ENCODE measurements at places on chromosomes 12 and 14.
A peak's percentile ranks its signal among the peaks of the same experiment; 100 is the strongest.

GRCh38 chr12:101552277-101552676, 42.5 kb upstream of the MYBPC1 start:
- H3K4me1 ChIP-seq = no peaks in the 10 kb centered on the region
- no peak overlapping the region for H3K4me3 ChIP-seq
- H3K27me3 ChIP-seq = peaks cover 25% of the 10 kb centered on the region

DNA sequence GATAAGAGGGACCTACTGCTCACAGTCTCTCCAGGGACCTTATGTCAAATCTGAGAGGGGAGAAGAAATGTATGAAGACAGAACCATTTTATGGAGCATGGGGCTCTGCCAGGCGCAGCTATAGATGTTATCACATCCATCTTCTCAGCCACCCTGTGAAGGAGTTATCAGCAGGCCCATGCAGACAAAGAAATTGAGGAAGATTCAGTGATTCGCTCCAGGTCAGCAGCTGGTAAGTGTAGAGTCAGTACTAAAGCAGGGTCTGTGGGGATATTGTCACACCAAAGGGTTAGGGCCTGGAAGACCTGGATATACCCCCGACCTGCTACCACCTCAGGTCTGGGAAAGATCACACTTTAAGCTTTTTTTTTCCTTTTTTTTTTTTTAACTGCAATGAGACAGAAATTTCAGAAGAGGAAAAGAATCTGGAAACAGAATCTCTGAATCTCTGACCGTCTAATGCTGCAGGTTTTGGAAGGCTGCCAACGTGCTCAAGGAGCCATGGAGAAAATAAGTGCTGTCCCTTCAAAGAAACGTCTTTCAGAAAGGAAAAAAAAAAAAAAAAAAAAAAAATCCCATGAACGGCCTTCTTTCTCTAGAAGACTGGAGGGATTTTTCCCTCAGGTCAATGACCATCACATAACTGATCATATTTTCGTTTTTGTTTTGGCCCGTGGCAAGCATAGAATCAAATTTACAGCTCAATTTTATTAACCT, 73.3 kb upstream of the PLEKHG7 start:
- no peaks in the 10 kb centered on the region for H3K36me3 ChIP-seq
- H3K4me1 ChIP-seq = no peaks in the 10 kb centered on the region
- no peak overlapping the region for H3K4me3 ChIP-seq
- no peak overlapping the region for H3K27ac ChIP-seq

DNA sequence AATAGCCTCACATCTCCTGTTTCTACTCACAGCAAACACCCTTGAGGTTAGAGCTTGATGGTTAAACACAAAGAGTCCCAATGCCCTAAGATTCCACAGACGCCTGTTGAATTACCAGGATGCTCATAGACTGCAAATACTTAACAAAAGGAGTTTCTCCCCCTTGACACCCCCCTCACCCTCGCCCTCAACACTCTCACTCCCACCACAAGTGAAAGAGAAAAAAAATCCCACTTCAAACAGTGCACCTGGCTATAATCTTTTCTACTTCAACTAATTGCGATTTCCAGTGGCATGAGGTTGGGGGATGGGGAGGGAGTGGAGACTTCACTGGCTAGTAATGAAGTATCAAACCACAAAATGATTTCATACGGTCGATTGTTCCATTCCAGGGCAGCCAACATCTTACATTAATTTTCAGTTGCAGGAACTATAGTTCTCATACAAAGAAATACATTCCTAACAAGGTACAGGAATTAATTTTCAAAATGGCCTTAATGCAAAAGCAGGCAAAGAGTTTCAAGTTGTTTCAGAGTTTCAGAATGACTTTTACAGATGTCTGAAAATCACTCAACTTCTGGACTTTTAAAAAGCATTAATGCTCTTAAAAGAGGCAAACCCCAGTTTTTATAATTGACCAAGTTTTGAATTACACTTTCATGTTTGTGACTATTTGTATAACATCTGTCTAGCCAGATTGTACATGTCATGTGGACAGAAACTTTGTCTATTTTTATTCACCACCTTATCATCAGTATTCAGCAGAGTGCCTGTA, 390.7 kb downstream of the C12orf75 start:
- no peaks in the 10 kb centered on the region for H3K36me3 ChIP-seq
- H3K4me3 ChIP-seq = no peak overlapping the region
- no peaks in the 10 kb centered on the region for H3K4me1 ChIP-seq

DNA sequence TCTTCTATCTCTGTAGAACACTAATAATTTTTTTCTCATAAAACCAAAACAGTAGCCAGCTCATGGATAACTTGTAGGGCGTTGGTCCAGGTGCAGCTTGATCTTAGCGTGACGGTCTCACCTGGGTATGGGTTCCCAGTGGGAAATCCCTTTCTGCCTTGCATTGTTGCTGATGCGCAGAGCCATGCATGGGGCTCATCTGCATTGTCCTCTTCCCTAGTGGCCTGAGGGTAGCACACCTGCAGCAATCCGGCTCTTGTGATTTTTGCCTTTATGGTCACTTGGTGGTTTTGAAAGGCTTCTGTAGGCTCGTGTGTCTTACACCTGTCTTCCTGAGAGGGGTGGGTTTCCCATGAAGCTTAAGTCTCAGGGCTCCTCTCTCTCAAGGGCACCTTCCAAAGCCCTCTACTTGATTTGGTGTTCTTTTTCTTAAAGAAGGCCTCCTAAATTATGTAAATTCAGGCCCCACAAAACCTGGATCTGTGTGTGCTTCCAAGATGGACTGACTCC, 130.6 kb downstream of the PRKCH start:
- H3K27ac ChIP-seq = no peak overlapping the region
- no peaks in the 10 kb centered on the region for H3K27me3 ChIP-seq
- DNase-seq = no peak
- peaks cover 1% of the 10 kb centered on the region for H3K36me3 ChIP-seq
- H3K4me1 ChIP-seq = peaks cover 2% of the 10 kb centered on the region
- no peak overlapping the region for H3K4me3 ChIP-seq

DNA sequence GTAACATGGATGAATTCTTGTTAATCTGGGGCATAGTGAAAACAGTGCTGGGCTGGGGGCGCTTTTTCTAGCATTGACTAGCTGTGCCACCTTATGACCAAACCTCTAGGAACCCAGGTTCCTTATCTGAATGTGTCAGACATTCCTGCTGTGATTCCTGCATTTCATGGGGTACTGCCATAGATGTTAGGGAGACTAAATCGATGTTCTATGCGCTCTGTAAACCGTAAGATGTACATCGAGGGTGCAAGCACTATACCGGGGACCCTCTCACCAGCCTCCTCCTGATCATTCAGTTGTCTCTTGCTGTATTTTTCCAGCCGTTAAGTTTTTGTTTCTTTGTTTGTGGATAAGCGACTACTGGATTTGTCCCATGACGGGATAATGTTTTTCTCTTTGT, 170.9 kb upstream of the PARP11 start:
- DNase-seq = no peak
- H3K4me3 ChIP-seq = no peak overlapping the region
- no peaks in the 10 kb centered on the region for H3K36me3 ChIP-seq

- no peak for DNase-seq
- H3K4me1 ChIP-seq = peaks cover 14% of the 10 kb centered on the region
- H3K36me3 ChIP-seq = no peaks in the 10 kb centered on the region
- no peak overlapping the region for H3K27ac ChIP-seq
- no peak overlapping the region for H3K4me3 ChIP-seq
These were observed 47.4 kb downstream of the IFNG-AS1 start for GRCh38 chr12:68036642-68037041.

GRCh38 chr14:53103636-53104340, 49.3 kb downstream of the DDHD1 start:
- H3K4me1 ChIP-seq = peaks cover 10% of the 10 kb centered on the region
- no peaks in the 10 kb centered on the region for H3K27me3 ChIP-seq
- peaks cover 22% of the 10 kb centered on the region for H3K36me3 ChIP-seq
- no peak overlapping the region for H3K4me3 ChIP-seq

GRCh38 chr14:22980672-22981089, 1.7 kb downstream of the AJUBA start:
- no peaks in the 10 kb centered on the region for H3K36me3 ChIP-seq
- no peak overlapping the region for H3K27ac ChIP-seq
- no peak for DNase-seq
- no peaks in the 10 kb centered on the region for H3K4me1 ChIP-seq
- peaks cover 15% of the 10 kb centered on the region for H3K27me3 ChIP-seq
- peak overlapping the region; percentile 49 for H3K4me3 ChIP-seq

GRCh38 chr12:122350141-122350848, 72.2 kb downstream of the CLIP1 start:
- H3K27ac ChIP-seq = peak overlapping the region; percentile 37
- H3K27me3 ChIP-seq = no peaks in the 10 kb centered on the region
- no peak for DNase-seq
- H3K4me1 ChIP-seq = no peaks in the 10 kb centered on the region

DNA sequence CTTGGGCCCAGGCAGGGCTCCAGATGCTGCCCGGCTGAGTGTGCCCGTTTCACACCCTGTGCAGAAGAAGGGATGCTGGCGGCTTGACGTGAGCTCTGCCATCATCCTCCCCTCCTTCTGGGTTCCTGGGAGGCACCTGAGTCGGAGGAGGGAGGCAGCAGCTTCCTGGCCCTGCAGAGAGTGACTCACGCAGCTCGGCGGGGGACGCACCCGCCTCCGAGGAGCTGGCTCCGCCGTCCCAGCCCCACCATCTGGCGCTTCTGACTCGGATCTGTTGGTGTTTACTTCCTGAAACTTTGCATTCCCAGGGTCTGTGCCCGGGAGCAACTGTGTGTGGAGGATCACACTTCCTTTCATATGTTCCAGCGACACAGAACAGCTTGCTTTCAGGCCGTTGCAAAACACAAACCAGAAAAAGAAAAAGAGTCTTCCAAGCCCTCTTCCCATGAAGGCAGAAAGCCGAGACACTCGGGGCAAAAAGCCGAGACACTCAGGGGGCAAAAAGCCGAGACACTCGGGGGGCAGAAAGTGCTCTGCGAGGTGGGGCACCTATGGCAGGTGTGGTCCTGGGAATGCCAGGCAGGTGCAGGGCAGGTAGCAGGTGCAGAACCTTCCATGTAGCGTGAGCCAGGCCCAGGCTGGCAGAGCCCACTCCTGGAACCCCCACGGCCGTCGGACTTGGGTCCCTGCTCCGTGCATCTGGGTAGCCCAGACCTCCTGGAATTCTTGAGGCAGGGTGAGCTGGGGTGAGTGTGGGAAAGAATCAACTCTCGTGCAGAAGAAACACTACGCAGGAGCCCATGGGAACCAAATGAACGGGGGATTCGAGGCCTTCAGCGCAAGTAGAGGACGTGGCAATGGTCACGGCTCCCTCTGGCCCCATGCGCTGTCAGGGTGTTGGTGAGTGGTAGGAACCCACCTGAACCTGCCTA, 27.6 kb upstream of the GALNT9 start:
- no peak for DNase-seq
- peaks cover 2% of the 10 kb centered on the region for H3K36me3 ChIP-seq
- no peak overlapping the region for H3K27ac ChIP-seq
- H3K4me3 ChIP-seq = no peak overlapping the region
- H3K27me3 ChIP-seq = no peaks in the 10 kb centered on the region

- DNase-seq = no peak
- H3K36me3 ChIP-seq = no peaks in the 10 kb centered on the region
- H3K4me3 ChIP-seq = no peak overlapping the region
- no peak overlapping the region for H3K27ac ChIP-seq
These were observed 214.7 kb upstream of the FLRT2 start for GRCh38 chr14:85315290-85315689.

GRCh38 chr14:50531595-50532501, 521 bp downstream of the MAP4K5 start:
- H3K27ac ChIP-seq = peak overlapping the region; percentile 93
- DNase-seq = peak; percentile 11
- H3K4me3 ChIP-seq = peak overlapping the region; percentile 88
- peaks cover 12% of the 10 kb centered on the region for H3K36me3 ChIP-seq

GRCh38 chr12:77837876-77838291, 7.2 kb downstream of the NAV3 start:
- H3K4me3 ChIP-seq = no peak overlapping the region
- no peaks in the 10 kb centered on the region for H3K4me1 ChIP-seq
- H3K27ac ChIP-seq = no peak overlapping the region
- H3K27me3 ChIP-seq = no peaks in the 10 kb centered on the region
- no peaks in the 10 kb centered on the region for H3K36me3 ChIP-seq
- DNase-seq = no peak

GRCh38 chr12:1920436-1920835, 2.0 kb upstream of the CACNA2D4 start:
- peaks cover 75% of the 10 kb centered on the region for H3K4me1 ChIP-seq
- H3K36me3 ChIP-seq = peaks cover 18% of the 10 kb centered on the region
- H3K27me3 ChIP-seq = peaks cover 6% of the 10 kb centered on the region
- DNase-seq = no peak

DNA sequence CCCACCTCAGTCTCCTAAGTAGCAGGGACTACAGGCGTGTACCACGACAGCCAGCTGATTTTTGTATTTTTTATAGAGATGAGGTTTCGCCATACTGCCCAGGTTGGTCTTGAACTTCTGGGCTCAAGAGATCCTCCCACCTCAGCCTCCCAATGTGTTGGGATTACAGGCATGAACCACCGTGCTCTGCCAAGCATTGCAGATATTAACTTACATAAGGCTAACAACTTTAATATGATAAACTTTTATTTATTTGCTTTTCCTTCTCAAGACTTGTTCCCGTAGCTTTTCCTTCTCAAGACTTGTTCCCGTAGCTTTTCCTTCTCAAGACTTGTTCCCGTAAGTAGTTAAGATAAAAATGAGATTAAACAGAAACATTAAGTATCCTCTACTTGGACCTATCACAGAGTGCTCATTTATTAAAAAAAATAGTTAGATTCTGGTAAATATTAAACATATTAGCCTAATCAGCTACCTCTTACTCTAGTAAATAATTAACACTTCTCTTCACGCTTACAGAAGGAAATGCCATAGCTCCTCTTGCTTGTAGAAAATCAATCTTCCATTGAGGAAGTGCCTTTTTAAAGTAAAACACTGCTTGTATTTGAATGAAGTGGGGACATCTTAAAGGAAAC, 157.7 kb upstream of the KITLG start:
- DNase-seq = no peak
- no peak overlapping the region for H3K27ac ChIP-seq
- no peaks in the 10 kb centered on the region for H3K36me3 ChIP-seq
- H3K4me3 ChIP-seq = no peak overlapping the region

DNA sequence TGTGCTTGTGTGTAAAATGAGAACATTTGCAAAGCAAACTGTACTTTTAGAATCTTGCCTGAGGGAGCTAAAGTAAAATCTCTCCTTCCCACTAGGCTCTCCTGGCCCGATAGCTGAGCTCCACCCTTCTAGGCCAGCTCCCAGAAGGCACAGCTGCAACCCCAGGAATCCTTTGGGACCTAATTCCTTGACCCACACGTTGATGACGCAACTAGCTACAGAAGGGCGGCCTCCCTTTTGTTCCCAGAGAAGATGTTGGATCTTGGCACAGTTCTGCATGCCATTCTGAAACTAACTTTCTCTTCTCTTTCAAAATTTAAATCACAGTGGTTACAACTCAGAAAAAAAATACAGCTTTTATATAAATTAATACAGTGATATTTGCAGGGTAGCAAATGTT, 268.1 kb downstream of the EGLN3 start:
- H3K27me3 ChIP-seq = no peaks in the 10 kb centered on the region
- H3K4me3 ChIP-seq = no peak overlapping the region
- no peak for DNase-seq
- H3K4me1 ChIP-seq = no peaks in the 10 kb centered on the region
- no peak overlapping the region for H3K27ac ChIP-seq

GRCh38 chr12:117646520-117646919, 285.1 kb upstream of the NOS1 start:
- no peak overlapping the region for H3K27ac ChIP-seq
- no peaks in the 10 kb centered on the region for H3K4me1 ChIP-seq
- H3K4me3 ChIP-seq = no peak overlapping the region
- no peaks in the 10 kb centered on the region for H3K36me3 ChIP-seq
